NCI-H69 (cell line): ENCODE measurements at places on chromosomes 5 and 9.
A peak's percentile ranks its signal among the peaks of the same experiment; 100 is the strongest.

GRCh38 chr5:93062548-93062947 is 518.5 kb downstream of the NR2F1-AS1 start:
- peak; percentile 73 for DNase-seq

DNA sequence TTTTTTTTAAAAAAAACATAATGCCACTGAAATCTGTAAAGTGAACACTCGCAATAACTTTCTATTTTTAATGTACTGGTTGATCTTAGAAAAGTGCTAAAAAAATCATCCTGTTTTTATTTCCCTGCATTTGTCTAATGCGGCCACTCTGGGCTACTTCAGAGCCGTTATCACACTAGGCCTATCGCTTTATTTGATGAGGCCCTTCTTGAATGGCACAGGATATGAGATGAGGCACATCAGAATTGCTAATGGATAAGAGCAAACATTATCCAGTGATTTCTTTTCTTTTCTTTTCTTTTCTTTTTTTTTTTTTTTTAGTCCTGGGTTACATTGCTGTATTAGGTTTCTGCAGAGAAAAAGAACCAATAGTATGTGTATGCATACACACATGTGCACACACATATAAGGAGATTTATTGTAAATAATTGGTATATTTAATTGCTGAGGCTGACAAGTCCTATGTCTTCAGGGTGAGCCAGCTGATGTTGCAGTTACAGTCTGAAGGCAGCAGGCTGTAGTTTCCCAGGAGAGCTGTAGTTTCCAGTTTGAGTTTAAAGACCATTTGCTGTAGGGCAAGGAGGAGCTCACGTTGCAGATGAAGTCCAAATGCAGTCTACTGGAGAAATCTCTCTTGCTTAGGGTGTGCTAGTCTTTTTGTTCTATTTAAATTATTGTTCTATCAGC is 391.7 kb downstream of the MED10 start:
- no peak for DNase-seq

DNA sequence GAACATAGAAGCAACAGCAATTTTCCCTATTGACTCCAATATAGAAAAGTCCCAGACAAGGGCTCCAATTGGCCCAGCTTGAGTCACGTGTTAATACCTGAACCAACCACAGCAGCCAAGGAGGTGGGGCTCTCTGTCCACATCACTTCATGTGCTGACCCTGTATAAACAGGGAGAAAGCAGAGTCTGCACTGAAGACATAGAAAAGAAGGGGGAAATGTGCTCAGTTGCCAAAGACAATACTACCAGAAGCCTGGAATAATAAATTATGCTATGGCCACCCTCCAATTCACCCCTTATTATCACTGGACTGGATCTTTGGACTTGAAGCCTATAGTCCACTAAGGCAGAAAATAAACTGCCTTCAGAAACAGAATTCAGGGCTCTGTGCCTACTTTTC is 275.4 kb downstream of the EPB41L4A start:
- DNase-seq, result no peak

- DNase-seq, result no peak
These were observed 96.8 kb upstream of the TAS2R1 start for GRCh38 chr5:9726931-9727330.

DNA sequence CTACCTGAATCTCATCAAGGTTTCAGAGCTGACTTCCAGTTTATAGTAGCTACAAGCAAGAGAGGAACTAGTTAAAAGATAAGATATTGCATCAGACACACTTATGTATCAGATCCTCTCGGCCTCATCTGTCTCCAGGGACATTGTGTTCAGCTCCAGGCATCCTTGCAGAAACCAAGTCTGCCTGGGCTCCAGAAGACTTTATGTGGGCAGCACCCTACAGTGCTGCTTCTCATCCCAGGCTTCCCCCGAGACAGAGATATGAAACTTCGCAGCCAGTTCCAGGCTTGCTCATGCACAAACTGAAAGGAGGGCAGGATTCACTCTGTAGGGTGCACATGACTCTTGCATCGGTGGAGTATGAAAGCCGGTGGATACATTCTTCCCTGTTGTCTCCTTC is 33.9 kb upstream of the FOXB2 start:
- no peak for DNase-seq

- no peak for DNase-seq
These were observed 9.0 kb downstream of the CD274 start for GRCh38 chr9:5459289-5459829.

DNA sequence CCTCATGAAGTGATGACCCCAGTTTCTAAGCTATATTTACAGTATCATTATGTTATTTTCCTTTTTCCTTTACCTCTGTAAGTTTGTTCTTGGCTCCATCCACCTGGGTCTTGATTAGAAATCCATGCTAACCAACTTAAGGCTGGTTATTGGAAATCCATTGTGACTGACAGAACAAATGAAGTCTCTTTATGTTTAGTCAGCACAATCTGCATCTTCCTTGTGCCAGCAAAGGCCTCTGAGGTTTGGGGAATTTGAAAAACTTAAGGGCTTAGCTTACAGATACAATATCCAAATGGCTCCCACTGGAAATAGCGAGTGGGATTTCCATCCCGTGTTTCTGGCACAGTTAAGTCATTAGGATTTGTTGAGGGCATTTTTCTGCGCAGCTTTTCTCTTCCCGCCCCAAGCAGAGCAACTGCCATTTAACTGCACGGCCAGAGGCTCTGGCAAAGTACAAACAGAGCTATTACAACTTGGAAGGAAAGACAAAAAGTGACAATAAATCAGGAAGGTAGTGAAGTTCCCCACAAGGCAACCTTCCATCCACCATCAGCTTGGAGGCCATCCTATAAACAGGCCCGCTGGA is 64.2 kb downstream of the DCP2 start:
- no peak for DNase-seq

DNA sequence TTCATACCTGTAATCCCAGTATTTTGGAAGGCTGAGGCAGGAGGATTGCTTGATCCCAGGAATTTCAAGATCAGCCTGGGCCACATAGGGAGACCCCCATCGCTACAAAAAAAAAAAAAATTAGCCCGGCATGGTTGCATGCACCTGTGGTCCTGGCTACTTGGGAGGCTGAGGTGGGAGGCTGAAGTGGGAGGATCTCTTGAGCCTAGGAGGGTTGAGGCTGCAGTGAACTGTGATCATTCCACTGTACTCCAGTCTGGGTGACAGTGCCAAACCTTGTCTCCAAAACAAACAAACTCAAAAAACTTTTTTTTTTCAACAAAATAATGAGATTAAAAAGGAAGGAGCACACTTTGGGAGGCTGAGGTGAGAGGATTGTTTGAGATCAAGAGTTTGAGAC is 14.2 kb downstream of the KIAA1958 start:
- no peak for DNase-seq

- no peak for DNase-seq
These were observed 29.5 kb downstream of the LAMC3 start for GRCh38 chr9:131038256-131039128.

DNA sequence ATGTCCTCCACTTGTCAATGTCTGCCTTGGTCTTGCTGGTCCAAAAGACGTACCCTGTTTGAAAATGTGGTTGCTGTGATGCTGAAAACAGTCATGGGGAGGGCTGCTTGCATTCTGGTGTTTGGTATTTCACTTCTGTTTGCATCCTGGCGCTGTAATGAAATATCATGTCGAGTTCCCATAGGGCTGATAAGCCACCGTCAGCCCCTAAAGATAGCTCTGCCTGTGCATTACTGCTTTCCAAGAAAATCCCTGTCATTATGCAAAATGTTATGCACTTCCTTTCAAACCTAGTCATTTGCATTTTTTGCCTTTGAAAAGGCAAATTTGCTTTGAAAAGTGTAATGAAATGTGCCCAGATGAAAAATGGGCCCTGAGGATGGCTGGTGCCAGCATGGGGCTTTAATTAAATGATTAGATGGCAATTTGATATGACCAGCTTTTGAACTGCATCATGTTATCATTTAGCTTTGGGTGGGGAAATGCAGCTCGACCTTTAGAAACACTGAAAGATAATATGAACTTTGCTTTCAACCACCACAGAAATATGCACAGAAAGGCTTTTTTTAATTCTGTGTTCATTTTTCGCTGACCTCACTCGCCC is 374.4 kb upstream of the SGCD start:
- DNase-seq, result peak; percentile 83

GRCh38 chr9:107229241-107229741 is 53.8 kb upstream of the RAD23B start:
- DNase-seq, result peak; percentile 44

DNA sequence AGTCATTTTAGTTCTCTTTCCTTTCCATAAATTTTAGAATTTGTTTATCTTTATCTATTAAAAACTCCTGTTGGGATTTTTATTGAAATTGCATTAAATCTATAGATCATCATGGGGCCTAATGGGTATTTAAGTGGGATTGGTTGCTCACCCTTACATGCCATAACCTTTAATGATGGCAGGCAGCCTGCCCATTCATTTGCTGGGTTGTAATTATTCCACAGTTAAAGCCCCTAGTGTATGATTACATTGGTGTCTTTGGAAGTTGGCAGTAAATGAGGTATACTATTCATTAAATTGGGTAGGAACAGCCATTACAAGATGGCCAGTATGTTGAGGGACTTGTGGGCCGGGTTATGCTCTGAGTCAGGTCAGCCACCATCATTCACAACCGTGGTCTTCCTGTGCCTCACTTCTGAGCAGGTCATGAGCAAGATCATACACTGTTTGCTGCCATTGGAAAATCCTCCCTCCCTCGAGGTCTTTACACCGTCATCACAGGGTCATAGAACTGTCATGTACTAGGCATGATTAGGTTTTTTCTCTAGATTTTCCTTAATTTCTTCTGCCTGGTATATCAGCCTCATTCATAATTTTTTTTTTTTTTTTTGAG is 59.5 kb downstream of the CYSTM1 start:
- DNase-seq, result peak; percentile 65

DNA sequence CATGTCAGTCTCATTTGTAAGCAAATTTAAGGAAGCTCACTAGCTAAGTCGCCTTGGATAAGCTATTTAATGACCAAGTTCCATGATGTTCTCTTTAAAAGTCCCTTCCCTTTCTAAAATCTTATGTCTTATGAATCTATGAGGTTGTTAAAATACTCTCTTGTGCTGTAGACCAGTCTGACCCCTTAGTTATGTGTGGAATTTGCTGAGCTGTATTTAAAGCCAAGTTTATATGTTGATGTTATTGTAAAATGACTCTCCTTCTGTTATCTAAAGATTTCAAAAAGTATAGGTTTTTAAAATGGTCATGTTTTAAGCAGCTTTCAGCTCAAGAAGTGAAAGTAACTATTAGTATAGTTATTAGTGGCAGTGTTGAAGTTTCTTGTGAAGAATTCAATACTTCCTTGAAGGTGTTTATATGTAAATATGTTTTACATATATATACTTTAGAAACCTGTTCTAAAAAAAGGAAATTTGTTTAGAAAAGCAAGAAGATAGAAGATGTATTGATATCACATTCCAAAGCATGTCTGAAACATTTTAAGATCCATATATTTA is 92.2 kb downstream of the CDC42SE2 start:
- no peak for DNase-seq

- DNase-seq, result no peak
These were observed 60.0 kb upstream of the MINAR2 start for GRCh38 chr5:129687941-129688340.

GRCh38 chr9:100019541-100019940 is 79.3 kb downstream of the ERP44 start:
- no peak for DNase-seq

GRCh38 chr9:89723469-89724100 is 118.8 kb downstream of the GADD45G start:
- peak; percentile 83 for DNase-seq

DNA sequence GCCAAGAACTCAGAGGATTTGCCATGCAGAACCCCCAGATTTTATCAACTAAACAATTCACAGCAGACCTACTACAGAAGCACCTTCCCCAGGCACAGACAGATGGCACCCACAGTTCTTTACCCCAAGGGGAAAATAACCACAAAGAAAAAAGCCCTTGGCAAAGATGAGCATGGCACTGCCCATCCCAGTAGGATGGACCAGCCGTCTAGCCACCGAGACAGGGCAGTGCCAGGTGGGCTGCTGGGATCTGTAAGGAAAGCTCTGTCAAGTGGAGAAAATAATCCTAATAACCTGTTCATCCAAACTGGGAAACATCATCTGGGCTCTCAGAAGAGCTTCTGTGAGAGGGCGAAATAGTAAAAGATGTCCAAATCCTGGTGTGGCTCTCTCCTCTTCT is 130.0 kb downstream of the COL23A1 start:
- no peak for DNase-seq
